ENCODE measurements at places on chromosomes 12 and 14. TPM values are rescaled to one million over a fixed set of nuclear protein-coding genes. Genes with fewer than 3 reads are reported as not detected.
A peak's percentile ranks its signal among the peaks of the same experiment; 100 is the strongest.

Gene LMO3
- not detected for total RNA-seq

Gene INHBE
- 2.1 TPM for total RNA-seq

Gene ITPR2
- 14.3 TPM for total RNA-seq

DNA sequence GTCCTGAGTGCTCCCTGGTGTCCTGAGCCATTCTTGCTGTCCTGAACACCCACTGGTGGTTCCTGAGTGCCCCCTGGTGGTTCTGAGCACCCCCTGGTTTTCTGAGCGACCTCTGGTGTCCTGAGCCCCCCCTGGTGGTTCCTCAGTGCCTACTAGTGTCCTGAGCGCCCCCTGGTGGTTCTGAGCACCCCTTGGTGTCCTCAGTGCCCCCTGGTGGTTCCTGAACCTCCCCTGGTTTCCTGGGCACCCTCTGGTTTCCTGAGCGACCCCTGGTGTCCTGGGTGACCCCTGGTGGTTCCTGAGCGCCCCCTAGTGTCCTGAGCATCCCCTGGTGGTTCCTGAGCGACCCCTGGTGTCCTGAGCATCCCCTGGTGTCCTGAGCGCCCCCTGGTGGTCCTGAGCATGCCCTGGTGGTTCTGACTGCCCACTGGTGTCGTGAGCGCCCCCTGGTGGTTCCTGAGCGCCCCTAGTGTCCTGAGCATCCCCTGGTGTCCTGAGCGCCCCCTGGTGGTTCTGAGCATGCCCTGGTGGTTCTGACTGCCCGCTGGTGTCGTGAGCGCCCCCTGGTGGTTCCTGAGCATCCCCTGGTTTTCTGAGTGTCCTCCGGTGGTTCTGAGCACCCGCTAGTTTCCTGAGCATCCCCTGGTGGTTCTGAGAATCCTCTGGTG lies 473.1 kb downstream of the TMEM121 start:
- no peak for DNase-seq
- no peaks in the 10 kb centered on the region for H3K36me3 ChIP-seq
- no peak overlapping the region for H3K27ac ChIP-seq
- H3K27me3 ChIP-seq, result peaks cover 35% of the 10 kb centered on the region

GRCh38 chr12:16658699-16659098 lies 52.7 kb upstream of the LMO3 start:
- H3K27me3 ChIP-seq, result no peaks in the 10 kb centered on the region
- no peaks in the 10 kb centered on the region for H3K36me3 ChIP-seq

- no peak overlapping the region for H3K4me3 ChIP-seq
- peak overlapping the region; percentile 59 for H3K27ac ChIP-seq
- H3K36me3 ChIP-seq, result no peaks in the 10 kb centered on the region
- peaks cover 49% of the 10 kb centered on the region for H3K4me1 ChIP-seq
- peak; percentile 87 for DNase-seq
These were observed 5.9 kb upstream of the RERG start for GRCh38 chr12:15227004-15227679.

GRCh38 chr12:7411343-7411742 lies 32.6 kb downstream of the CD163L1 start:
- DNase-seq, result no peak
- peaks cover 9% of the 10 kb centered on the region for H3K27me3 ChIP-seq
- H3K4me1 ChIP-seq, result no peaks in the 10 kb centered on the region
- H3K4me3 ChIP-seq, result no peak overlapping the region

- no peaks in the 10 kb centered on the region for H3K27me3 ChIP-seq
- H3K27ac ChIP-seq, result peak overlapping the region; percentile 87
- peaks cover 31% of the 10 kb centered on the region for H3K4me1 ChIP-seq
These were observed 4.2 kb upstream of the TNS2 start for GRCh38 chr12:53045696-53046045.

DNA sequence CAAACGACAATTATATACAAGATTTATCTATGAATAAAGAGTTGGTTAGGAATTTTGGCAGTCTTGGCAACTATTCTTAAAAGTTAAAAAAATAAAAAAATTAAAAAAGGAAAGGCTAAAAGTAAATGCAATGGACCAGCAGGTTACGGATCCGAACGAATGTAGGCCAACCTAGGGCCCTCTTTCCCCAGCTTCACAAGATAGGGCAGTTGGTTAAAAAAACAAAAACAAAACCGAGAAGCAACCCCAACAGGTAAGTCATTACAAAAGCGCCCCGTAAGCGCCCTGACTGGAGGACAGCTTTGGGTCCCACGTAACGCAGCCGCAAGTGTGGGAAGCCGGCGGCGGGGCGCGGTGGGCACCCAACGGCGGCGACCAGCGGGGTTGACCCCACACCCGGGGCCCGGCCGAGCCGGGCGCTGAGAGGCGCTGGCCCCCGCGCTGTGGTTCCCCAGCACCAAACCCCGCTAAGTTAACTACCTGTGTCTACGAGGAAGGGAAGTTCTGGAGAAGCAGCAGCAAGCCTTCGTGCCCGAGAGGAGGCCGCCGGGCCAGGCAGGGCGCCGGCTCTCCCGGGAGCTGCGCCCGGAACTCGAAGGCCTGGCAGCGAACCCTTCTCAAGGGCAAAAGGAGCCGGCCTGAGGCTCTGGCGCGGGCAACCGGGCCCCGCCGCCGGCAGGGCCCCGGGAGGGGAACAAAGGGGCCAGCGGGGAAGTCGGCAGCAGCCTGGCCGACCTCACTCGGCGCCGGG lies 882 bp downstream of the HECTD1 start:
- peak overlapping the region; percentile 89 for H3K4me3 ChIP-seq
- peak overlapping the region; percentile 95 for H3K27ac ChIP-seq

DNA sequence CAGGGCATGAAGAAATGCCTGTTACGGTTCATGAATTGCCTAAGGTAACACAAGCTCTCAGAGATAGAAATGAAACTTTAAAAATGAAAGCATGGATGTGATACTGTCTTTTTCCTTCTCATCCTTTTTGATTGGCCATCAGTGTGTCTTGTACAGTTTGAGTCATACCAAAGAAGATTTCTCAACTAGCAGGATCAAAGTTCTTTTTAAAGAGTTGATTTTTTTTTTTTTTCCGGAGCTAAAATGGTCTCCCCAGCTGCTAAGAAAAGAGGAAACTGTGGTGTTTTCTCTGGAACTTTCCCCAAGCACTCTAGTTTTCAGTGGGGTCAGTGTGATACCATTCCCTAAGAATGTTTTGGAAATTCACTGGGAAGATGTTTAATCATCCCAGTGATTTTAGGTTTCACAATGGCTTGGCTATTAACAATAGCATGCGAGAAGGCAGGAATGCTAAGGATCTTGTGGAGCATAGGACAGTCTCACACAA lies 105.0 kb downstream of the ETNK1 start:
- H3K27ac ChIP-seq, result no peak overlapping the region
- no peaks in the 10 kb centered on the region for H3K36me3 ChIP-seq
- peak; percentile 31 for DNase-seq
- H3K4me3 ChIP-seq, result no peak overlapping the region

DNA sequence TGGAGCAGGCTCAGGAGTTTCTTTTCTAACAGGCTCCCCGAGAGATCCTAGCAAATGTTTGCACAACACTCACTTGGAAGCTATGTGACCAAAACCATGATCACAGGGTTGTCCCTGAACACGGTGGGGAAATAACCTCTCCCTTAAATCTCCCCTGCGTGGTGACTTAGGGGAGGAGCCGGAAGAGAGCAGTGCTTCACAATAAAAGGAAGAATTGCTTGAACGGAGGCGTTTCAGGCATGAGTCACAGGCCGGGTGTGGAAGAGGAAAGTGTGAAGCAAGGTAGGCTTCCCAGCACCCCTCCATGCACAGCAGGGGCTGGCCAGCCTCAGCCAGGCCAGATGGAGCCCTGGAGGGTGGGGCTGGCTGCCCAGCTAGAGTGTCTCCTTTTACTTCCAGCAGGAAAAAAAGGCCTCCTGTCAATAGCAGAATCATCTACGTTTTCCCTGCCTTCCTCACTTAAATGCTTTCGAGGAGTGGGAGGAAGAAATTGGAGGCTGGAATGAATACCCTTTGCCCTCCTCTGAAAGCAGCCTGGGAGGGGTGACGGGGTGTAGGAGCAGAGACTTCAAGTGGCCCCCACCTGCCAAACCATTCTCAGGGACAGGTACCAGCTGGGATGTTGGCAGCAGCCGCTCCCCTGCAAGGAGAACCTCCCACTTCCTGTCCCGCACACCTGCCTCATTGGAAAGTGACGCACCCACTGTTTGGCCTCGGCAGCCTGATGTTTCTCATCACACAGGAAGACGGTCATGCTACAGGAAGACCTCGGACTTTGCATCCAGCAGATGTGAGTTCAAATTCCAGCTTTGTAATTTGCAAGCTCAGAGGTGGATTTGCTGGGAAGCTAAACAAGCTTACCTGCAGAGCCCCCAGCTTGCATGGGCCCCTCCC lies 30.1 kb upstream of the PPP2R5C start:
- peak; percentile 98 for DNase-seq
- H3K27ac ChIP-seq, result peak overlapping the region; percentile 96
- no peaks in the 10 kb centered on the region for H3K36me3 ChIP-seq
- no peaks in the 10 kb centered on the region for H3K27me3 ChIP-seq
- H3K4me3 ChIP-seq, result peak overlapping the region; percentile 71
- peaks cover 14% of the 10 kb centered on the region for H3K4me1 ChIP-seq

Measured in MCF 10A (cell line).